A549 treated with DMSO at 1 μM for 4 hours (cell line): ENCODE measurements at places on chromosomes 12 and 14. TPM values are rescaled to one million over a fixed set of nuclear protein-coding genes. Genes with fewer than 3 reads are reported as not detected.

FSCB gene
- not detected in 5 replicates for total RNA-seq

KIF26A gene
- 1.8 to 4.3 TPM (median 3.1 TPM) in 5 replicates for total RNA-seq

CCDC91 gene
- total RNA-seq = 17.1 to 24.6 TPM (median 21.3 TPM) in 5 replicates

HNRNPA1 gene
- total RNA-seq = 1,524 to 2,310 TPM (median 1,651 TPM) in 5 replicates

SOX5 gene
- not detected in 5 replicates for total RNA-seq

EML5 gene
- 0.76 to 1.1 TPM (median 0.84 TPM) in 5 replicates for total RNA-seq

KRT83 gene
- total RNA-seq = 3.0 to 5.4 TPM (median 4.8 TPM) in 5 replicates

GARIN6 gene
- total RNA-seq = not detected in 5 replicates

HOXC11 gene
- 0.36 to 0.51 TPM (median 0.47 TPM) in 5 replicates for total RNA-seq

RIPK3 gene
- total RNA-seq = not detected in 5 replicates
